Body of pancreas (tissue), 4 donors: ENCODE measurements at places on chromosomes 3 and 15.
A peak's percentile ranks its signal among the peaks of the same experiment; 100 is the strongest.

DNA sequence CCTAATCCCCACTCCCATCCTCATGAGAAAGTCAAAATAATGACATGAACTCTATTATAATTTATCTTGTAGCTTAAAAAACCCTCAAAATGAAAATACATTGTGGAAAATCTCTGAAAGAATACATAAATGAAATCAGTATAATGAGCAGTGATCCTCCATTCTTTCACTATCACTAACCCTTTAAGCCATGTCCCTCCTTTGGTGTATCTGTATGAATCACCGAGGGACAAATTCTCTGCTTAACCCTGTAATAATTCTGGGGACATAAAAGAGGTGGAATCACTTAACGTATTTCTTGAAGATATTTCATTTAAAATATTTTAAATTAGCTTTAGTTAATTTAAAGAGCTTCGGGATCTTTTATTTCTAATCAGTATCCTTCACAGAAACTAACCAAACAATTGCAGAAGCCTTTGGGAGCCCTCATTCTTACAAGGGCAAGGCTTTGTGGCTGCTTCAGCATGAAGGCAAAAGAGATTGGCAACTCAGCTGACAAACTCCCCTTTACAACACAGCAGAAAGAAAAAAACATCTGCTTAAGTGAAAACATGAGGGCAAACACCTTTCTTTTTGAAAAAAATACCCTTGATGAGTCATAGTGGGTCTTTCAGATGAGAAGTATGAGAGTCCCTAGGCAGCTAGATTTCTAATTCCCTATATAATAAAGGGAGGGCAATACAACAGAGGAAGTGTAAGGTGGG is 44.0 kb upstream of the ALCAM start:
- no peak for DNase-seq

- DNase-seq, result no peak
Measured at GRCh38 chr3:52233108-52233591, 5.8 kb downstream of the TWF2 start.

DNA sequence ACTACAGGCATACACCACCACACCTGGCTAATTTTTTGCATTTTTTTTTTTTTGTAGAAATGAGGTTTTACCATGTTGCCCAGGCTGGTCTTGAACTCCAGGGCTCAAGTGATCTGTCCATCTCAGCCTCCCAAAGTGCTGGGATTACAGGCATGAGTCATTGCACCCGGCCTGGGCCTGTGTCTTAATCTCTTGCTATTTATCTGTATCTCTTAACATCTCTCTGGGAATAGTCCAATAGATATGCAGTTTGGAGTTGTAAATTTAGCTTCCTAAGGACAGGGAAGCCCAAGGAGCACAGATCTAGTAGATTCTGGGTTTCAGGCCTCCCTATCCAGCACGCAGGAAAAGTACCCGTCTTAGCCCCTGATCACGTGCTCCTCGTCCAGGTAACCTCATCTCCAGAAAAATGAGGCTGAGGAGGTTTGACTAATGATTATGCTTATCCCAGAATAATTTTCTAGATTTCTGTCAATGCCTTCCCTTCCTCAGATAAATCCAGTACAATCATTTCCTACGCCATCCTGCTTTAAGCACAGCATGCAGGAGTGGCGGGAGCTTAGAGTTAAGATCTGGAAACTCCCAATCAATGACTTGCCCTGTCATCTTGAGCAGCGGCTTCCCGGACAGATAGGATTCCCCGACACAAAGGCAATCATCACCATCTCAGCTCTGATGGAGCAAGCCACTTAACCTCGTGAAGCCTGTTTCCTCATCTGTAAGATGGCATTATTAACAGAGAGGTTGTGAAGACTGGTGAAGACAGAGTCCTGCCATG is 12.3 kb upstream of the CTDSPL start:
- DNase-seq, result no peak

DNA sequence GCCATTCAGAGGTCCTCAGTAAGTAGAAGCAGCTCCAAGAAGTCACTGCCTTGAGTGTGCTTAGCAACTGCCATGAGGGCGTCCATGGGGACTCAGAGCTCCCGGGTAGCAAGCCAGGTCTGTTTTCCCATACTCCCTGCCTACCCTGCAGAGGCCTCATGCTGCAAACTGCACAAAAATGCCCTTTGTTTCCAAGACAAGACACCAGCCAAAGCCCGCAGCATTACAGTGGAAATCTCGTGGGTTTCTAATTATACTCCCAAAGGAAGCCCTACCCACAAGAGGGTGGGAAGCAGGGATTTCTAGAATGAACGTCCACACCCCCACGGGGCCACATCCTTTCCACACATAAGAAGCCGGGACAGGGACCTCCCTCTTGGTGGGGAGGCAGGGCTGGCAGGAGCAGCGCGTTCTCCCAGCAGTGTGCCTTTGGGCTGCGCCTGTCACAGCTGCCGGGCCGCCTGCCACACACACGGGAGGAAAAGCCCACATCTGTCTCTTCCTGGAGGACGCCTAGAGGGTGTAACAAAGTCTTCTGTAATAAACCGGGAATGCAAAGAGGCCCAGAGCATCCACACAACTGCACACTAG is 31.1 kb downstream of the FAM174B start:
- DNase-seq, result peak; percentile 56

GRCh38 chr3:48739617-48739954 is 22.6 kb upstream of the IP6K2 start:
- no peak for DNase-seq

DNA sequence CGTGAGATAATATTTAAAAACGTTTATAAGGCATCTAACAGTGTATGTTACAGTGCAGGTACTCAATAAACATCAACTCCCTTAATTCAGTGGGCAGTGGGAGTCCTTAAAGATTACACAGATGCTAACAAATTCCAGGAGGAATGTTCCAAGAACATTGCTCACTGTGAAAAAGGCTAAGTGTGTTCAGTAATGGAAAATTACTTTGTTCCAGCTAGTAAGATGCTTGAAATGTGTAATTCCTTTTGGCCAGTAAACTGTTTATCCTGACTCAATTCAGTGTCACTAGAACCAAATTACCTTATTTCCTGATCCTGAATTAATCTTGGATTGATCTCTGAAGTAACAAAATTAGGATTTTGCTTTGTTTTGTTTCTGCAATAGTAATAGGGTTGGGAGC is 54.2 kb upstream of the SEMA6D start:
- DNase-seq, result no peak

DNA sequence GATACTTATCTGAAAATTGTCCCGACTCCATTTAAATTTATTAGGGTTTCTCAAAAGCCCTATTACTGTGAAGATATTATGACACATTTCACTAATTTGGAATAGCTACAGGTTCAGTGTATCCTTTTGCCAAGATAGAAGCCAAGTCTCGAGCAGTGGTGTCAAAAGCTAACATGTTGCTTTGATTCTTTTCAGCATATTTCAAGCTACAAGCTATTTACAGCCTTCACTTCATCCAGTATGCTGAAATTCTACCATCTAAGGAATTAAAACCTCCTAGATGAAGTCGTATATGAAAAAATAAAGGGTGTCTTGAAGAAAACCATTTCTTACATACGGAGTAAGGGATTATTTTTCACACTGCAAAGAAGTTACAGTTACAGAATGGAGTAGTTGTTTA is 31.2 kb upstream of the ADAMTS9 start:
- no peak for DNase-seq

DNA sequence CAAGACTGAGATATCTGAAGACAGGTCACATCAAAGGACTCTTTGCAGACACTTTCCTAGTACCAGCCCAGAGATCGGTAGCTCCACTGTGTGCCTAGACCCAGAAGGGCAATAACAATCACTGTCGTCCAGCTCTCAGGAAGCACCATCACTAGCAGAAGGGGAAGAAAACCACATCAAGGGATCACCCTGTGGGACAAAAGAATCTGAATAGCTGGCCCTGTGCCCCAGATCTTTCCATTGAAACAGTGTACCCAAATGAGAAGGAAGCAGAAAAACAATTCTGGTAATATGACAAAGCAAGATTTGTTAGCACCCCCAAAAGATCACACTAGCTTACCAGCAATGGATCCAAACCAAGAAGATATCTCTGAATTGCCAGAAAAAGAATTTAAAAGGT is 404.4 kb upstream of the NECTIN3 start:
- no peak for DNase-seq

DNA sequence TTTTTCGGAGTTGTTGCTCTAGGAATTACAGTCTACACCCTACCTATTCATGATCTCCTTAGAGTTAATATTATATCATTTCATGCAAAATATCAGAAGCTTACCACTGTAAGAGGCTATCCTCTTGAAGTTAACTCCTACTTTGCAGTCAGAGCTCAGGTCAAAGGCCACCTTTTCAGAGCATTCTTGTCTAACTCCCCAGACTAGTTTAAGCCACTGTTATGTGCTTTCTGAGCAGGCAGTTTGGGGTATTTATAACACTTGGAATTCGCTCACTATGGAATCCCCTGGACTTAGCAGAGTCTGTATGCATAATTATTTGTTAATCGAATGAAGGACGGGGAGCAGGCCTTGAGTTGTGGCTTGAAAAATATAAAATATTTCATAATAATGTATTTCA is 21.7 kb downstream of the MED12L start:
- DNase-seq, result no peak

DNA sequence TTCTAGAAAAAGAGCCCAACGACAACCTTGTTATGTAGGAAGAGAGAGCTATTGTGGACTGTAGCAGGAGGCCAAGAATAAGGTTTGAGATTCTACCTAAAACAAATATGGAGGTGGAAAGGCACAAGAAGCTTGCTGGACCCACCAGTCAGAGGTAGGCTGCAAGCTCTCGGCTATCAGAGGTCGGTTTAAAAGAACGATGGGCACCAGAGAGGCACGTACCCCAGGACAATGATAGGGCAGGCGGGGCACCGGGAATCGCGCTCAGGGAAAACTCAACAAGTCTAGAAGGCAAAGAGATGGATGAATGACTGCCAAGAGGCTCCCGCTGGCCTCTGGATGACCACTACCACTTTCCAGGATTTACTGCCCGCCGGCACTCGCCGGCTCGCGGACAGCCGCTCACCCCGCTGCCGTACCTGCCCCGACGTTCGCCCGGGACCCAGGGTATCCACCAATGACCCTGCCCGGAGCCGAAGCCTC is 1.1 kb downstream of the HDGFL3 start:
- DNase-seq, result no peak

- DNase-seq, result no peak
Measured at GRCh38 chr3:14122301-14122700, 2.4 kb downstream of the CHCHD4 start.

GRCh38 chr15:60898896-60899295 is 330.2 kb downstream of the RORA start:
- DNase-seq, result no peak

- no peak for DNase-seq
Measured at GRCh38 chr3:67384016-67384415, 270.4 kb downstream of the SUCLG2 start.

DNA sequence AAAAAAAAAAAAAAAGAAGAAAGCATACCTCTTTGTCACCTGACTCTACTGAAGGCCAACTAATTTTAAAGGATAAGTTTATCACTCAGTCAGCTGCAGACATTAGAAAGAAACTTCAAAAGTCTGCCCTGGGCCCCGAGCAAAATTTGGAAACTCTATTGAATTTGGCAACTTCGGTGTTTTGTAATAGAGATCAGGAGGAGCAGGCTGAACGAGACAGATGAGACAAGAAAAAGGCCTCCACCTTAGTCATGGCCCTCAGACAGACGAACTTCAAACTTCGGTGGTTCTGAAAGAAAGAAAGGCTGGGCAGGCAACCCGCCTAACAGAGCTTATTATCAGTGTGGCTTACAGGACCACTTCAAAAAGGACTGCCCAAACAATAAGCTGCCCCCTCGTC is 18.5 kb downstream of the GLDN start:
- DNase-seq, result no peak

DNA sequence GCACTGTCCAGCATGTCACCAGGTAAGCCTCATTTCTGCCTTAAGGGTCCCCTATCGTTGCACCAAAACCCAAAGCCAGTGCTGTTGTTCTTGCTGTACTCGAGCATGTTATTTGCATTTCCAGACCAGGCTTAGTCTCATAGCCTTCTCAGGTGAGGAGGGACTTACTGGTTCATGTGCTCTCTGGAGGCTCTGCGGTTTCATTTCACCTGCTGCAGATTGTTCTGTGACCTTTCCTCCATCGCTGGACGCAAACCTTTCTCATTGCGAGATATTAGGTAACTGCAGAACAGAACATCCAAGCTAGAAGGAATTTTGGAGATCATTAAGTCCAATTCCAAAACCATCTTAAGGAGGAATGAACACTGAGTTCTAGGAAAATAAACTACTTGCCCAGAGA is 187.3 kb upstream of the BCL6 start:
- no peak for DNase-seq

DNA sequence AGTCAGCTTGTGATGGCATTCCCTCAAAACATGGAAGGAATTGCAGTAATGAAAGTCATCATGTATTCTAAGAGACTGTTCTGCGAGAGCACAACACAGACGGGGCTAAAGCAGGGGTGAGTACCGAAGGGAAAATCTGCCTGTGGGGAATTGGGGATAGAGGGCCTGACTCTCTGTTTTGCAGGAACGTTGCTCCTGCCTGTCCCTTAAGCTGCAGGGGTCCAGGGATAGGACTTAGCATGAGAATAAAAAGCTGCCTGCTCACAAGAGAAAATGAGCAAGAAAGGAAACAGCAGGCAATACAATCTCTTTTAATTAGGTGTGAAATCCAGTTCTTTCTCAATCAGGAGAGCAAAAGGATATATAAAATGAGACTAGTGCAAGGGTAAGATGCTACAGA is 62.2 kb downstream of the TIGIT start:
- DNase-seq, result no peak

- no peak for DNase-seq
Measured at GRCh38 chr3:8460050-8460708, 41.4 kb upstream of the LMCD1 start.

DNA sequence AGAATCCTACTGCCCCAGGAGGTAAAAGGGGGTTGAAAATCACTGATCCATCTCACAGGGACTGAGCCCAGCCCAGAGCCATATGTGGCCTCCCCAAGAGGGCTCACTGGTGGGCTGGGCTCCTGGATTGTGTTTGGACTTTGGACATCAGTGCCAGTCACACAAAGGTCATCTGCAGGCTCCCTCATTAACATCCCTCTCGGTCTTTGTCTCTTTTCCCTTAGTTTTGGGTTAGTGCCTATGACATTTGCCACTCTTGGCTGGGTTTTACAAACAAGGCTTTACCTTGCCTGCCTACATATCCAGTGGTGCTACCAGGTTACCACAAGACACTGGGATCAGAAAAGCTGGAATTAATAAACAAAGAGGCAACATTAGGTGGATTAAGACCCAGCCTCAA is 27.9 kb downstream of the IFT122 start:
- no peak for DNase-seq

- DNase-seq, result peak; percentile 93
Measured at GRCh38 chr15:43133430-43134156, at the start of gene TMEM62. TSS of gene TMEM62 (plus strand) at chr15:43133586. CDS start at chr15:43133803, 217 bp downstream.

GRCh38 chr3:12829886-12830784 is 11.2 kb downstream of the RPL32 start:
- DNase-seq, result no peak

DNA sequence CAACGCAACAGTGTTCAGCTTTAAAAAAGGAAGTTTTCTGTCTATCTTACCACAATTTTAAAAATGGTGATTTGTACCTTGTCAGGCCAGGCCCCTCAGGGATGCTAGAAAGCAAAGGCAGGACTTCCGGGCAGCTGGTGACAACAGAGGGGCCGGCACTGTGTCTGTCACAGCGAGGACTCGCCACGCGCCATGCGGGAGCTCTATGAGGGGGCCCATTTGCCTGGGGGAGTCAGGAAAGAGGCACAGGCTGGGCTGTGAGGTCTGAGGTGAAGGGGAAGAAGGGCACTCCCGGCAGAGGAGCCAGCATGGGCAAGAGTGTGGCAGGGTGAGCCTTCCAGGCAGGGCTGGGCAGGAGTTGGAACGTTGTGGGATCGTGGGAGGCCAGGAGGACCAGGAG is 7.0 kb downstream of the IQSEC1 start:
- no peak for DNase-seq

GRCh38 chr3:64809086-64809485 is 121.3 kb upstream of the ADAMTS9 start:
- DNase-seq, result no peak
